ENCODE measurements at places on chromosomes 4 and X.

DNA sequence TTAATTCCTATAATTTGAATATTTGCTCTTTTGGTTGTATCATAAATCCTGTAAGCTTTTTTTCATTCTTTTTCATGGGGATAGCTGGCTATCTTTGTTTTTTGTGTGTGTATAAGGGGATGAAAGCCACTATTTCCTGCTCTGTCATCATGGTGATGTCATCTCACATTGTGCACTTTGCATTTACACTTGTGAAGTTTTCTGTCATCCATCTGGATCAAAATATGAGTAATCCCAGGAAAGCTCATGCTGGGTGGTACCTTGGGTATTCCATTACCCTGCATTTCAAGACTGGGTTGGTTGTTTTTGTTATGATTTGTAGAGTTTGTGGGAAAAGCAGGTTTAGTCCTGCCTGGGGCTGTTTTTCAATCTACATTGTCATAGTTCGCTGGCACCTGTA, 367.3 kb downstream of the CHIC1 start:
- DNase-seq = no peak

GRCh38 chr4:151807220-151807619, 46.4 kb upstream of the GATB start:
- no peak for DNase-seq

GRCh38 chr4:38154681-38155588, 194.7 kb downstream of the PTTG2 start:
- DNase-seq = no peak

- no peak for DNase-seq
Measured at GRCh38 chr4:140611854-140612253, 43.1 kb upstream of the UCP1 start.

GRCh38 chr4:137678796-137679195, 146.5 kb upstream of the PCDH18 start:
- peak; percentile 31 for DNase-seq

DNA sequence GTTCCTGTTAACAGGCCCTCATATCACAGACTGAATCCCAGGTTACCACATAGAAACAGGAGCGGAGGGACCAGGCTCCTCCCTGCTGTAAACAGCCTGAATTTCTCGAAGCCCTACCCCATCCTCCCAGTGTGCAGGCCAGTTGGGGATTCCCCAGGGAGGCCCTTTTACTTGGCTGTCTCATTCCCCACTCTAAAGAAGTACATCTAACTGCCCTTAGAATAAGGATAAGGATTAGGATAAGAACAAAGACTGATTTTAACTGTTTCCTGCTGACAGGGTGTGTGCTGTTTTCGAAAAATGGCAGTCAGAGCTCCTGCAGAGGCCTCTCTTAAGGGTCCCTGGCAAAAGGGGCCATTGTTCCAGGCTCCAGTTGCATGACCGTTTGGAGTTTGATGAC, 133.7 kb downstream of the PAPSS1 start:
- no peak for DNase-seq

GRCh38 chr4:188218392-188218791, 79.2 kb downstream of the TRIML1 start:
- no peak for DNase-seq

DNA sequence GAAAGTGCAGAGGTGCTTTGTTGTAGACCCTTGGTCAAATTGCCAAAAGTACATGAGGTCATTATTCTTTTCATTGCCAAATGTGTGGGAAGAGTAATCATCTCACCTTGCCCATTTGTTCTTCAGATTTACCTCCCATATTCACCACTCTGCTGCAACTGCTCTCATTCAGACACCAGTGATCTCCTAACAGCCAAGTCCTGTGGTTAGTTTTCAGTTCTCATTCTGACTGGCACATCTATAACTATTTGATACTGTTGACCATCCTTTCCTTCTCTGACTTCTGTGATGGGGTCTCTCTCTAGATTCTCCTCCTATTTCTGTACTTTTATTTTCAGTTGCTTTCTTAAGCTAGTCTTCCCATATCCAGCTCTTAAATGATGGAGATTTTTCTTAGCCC, 39.8 kb downstream of the GRIA3 start:
- DNase-seq = no peak

- DNase-seq = no peak
Measured at GRCh38 chrX:5708251-5708650, 520.4 kb downstream of the NLGN4X start.

DNA sequence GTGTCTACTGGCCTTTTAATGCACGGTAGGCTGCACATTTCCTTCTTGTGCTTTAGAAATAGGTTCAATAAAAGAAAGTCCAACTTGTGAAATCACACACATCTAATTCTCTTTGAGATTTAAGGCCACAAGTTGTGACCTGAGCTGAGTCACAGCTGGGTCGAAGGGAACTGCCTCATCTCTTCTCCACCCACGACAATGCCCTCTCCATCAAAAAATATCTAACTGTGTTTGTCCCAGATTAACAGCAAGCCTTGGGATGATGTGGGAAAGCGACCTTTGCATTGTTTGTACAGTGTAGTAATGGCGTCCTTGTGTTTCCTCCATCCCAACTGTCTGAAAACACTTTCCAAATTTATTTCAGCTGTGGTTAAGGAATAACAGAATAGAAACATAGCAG, 168.9 kb downstream of the AMELX start:
- DNase-seq = no peak

GRCh38 chr4:112514647-112515197, 1.3 kb downstream of the NEUROG2 start:
- no peak for DNase-seq

DNA sequence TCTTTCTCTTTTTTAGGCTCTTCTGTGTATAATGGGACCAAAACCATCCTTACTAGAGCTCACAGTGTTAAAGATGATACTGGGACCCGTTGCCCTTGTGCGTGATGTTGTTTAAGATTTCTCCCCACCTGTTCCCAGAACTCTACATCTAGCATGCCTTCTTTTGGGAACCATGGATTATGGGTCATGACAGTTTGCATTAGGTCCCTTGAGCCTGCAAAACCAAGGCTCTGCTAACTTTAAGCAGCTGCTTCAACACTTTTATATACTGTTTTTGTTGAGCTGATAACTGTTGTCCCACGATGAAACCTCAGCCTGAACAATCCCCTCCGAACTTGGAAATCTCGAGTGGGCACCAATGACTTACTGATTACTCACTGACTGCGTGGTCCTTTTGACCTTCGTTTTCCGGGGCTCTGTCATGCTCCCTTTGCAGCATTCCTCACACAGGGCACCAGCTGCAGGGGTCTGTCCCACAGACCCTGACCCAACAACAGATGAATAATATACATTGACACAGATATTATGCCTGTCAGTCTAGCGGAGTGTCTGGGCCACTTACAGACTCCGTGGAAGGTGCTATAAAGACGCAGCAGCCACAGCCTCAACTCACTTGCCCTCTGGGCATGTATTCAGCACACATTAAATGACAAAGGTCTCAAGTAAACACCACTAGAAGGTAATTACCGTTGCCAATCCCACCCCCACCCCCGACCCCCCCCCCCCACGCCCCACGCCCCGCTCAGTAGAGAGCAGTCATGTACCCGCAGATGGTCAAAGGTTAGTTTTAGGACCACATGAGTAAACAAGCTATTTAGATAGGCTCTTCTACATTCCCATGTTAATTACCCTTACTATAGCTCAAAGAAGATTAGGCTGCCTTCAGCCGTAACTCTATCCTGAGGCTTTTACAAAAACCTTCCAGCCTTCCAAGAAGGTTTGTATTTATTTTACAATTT, 162.0 kb upstream of the WDFY3 start:
- DNase-seq = no peak

- DNase-seq = no peak
Measured at GRCh38 chr4:186759990-186760389, 36.3 kb upstream of the FAT1 start.

DNA sequence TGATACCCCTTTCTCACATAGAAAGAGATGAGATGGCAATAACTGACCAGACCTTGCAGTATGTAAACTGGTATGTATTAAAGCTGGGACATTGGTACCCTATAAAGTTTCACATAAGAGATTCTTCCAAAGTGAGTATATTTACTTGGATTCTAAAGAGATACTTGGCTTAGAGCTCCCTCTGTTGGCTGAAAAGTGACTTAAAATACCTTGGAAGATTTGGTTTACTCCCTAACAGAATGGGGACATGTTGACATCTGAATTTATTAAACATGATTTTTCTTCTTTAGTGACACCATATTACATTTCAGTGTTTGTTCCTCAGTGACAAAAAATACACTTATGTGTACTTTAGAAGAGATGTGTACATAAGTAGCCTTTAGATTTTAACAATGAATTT, 47.9 kb upstream of the RGN start:
- DNase-seq = peak; percentile 28

DNA sequence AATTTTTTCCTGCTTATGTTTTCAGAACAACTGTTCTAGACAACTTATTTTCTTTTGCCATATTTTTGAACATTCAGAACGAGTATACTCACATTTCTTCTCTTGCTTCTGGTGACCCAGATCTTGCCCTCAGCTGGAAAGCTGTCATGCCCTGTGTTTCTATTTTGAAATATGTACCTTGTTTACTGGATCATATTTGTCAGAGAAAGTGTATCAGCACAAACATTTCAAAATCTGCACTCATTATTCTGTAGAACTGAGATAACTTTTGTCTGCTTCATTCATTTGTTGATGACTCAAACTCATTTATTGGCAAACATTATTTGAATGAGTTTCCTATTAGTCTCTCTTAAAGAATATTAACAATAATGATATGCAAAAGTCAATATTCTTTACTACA, 46.2 kb upstream of the FAM9A start:
- DNase-seq = no peak

GRCh38 chr4:145870155-145871020, 68.2 kb downstream of the ZNF827 start:
- DNase-seq = no peak

DNA sequence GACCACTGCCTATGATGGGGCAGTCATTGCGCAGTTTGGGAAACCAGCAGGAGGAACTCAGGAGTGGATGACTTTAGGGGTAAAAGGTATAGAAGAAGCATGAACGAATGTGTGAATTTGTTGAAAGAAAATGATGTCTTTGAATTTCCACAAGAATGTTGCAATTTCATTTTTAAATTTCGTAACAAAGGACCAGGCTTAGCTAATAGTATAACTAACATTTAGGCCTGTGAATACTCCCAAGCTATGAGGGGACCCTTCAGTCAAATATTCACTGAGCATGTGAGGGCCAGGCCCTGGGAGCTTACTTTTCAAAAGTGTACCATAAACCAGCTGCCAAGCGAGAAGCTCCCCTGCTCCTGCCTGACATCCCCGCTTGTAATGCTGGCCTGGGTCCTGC, 5.3 kb downstream of the MPC1L start:
- no peak for DNase-seq

DNA sequence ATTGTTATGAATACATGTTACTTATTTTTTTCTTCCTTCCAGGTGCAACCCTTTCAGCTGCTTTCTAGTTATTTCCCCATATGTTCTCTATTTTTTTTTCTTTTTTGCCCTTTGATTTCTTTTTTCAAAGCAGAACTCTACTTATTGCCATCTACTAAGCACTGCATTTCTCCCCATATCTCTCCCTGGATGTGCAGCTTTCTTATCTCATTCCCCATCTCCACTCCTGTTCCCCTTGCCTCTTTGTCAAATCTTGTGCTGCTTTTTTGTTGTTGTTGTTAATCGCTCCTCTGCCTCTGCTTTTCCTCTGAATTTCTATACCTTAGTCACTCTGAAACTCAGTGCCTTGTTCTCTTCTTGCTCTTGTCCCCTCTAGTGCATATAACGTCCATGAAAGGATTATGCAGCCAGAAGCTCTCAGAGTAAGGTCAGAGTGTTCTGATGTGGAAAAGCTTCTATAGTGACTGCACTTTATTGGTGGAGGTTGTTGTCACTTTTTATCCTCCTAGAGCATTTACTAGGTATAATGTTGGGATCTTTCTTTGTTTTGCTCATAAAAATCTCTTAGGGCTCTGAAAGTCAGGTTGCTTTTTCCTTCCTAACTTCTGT, 51.1 kb upstream of the JADE1 start:
- no peak for DNase-seq

- DNase-seq = no peak
Measured at GRCh38 chrX:120260369-120260768, 9.8 kb downstream of the ZBTB33 start.

DNA sequence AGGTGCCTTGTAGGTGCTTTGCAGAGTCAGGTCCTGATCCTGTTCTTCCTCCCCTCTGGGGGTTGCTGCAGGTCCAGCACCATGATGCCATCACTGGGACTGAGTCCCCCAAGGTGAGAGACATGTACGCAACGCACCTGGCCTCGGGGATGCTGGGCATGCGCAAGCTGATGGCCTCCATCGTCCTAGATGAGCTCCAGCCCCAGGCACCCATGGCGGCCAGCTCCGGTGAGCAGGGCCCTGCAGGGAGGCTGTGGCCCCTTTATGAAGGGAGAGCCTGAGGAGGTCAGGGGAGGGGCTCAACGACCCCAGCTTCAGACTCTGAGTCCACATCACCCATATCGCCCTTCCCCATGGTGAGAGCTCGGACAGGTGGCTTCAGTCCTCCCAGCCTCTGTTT, 23.1 kb downstream of the MAN2B2 start:
- DNase-seq = no peak

- DNase-seq = no peak
Measured at GRCh38 chrX:129522184-129523078, 859 bp downstream of the SMARCA1 start.

DNA sequence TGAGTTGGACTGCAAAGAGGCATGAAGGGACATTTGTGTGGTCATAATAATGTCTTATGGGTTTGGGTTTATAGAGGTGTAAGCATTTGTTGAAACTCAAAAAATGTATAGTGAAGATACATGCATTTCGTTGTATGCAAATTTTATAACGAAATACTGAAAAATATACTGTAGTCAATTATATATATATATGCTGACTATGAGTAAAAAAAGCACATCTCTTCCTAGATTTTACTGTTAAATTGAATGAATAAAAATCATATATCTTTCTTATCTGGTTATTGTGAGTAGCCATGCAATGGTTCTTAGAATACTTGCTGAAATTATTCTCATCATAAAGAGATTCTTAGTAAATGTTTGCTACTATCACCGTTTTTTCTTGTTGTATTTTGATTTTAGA, 34.5 kb downstream of the UGT2B10 start:
- no peak for DNase-seq

DNA sequence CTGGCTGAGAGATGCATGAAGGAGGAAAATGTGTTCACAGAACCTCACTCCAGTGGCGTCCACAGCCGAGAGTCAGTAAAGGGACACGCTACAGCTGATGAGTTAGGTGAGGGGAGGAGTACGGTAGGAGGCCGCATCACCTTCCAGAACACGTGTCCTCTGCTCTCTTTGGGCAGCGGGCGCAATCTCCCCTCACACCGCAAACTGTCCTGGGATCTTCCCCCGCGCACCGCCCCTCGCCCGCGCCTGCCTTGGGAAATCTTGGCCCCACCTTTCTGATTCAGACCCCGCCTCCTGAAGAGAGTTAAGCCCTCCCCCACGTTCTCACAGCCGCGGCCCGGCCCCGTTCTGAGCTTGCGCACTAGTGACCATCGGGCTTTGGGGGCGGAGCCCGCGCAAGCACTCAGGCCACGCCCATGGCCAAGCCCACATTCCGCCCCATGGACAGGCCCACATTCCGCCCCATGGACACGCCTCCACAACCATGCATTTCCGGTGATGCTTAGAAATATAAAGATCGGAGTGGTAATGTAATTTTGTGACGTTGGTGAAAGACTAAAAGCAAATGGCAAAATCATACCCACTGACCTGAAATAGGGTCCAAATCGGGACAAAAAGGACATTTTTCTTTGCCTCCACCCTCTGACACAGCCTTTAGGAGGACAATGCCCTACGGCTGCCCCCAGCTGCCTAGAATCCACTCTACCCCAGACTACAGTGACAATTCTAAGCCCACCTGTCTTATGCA, 13.3 kb downstream of the SMIM10 start:
- DNase-seq = peak; percentile 48

Measured in AG09309 (cell line).